ENCODE measurements at places on chromosomes 2 and 18. TPM values are rescaled to one million over a fixed set of nuclear protein-coding genes. Genes with fewer than 3 reads are reported as not detected.

VSNL1 gene
- total RNA-seq, result 7.4 TPM

DCC gene
- 0.10 TPM for total RNA-seq

SPHKAP gene
- total RNA-seq, result 0.10 TPM

- H3K36me3 ChIP-seq, result no peaks in the 10 kb centered on the region
- no peaks in the 10 kb centered on the region for H3K4me1 ChIP-seq
- H3K27me3 ChIP-seq, result no peaks in the 10 kb centered on the region
- no peak for DNase-seq
- no peak overlapping the region for H3K27ac ChIP-seq
- H3K4me3 ChIP-seq, result no peak overlapping the region
Measured at GRCh38 chr2:54834721-54835120, 111.3 kb downstream of the EML6 start.

DNA sequence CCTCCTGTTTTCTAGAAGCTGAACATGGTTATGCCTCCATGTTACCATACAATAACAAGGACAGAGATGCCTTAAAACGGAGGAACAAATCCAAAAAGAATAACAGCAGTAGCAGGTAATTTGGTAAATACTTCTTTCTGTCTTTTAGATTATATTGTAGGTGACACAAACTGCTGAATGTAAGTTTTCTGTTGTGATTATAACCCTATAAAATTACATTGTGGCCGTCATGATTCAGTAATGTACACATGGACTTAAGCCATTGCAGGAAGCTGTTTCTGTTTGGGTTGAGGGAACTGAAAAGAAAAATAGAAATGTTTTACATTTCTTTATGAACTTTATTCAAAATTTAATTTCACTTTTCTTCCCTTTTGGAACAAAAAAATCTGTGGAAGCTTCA is 1.2 kb downstream of the MXD1 start:
- peak overlapping the region; percentile 89 for H3K27ac ChIP-seq
- H3K4me3 ChIP-seq, result peak overlapping the region; percentile 87
- no peaks in the 10 kb centered on the region for H3K27me3 ChIP-seq
- no peak for DNase-seq

DNA sequence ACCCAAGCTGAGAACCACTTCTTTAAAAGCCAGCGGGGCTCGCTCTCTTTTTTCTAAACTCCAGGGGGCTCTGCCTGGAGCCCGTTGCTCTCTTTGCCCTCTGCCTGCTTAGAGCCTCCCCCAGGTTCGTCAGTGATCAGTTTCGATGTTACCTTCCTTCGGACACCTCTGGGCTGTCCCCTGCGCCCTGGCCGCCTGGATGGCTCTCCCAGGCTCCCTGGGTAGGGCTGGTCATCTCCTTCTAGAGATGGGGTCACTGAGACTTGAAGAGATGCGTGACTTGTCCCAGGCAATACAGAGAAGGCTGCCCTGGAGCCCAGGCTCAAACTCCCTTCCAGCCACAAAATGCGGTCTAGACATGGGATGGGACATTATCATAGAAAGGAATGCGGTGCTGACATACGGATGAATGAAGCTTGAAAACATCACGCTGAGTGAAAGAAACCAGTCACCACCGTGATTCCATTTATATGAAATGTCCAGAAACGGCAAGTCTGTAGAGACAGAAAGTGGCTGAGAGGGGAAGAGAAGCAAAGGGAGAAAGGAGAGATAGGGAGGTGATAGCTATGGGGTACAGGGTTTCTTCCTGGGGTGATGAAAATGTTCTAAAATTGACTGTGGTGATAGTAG is 14.6 kb downstream of the KCNF1 start:
- H3K4me3 ChIP-seq, result no peak overlapping the region
- no peaks in the 10 kb centered on the region for H3K27me3 ChIP-seq
- H3K27ac ChIP-seq, result no peak overlapping the region
- H3K36me3 ChIP-seq, result no peaks in the 10 kb centered on the region

GRCh38 chr2:215850380-215850779 is 163.0 kb downstream of the MREG start:
- DNase-seq, result no peak
- H3K4me3 ChIP-seq, result no peak overlapping the region
- H3K4me1 ChIP-seq, result no peaks in the 10 kb centered on the region
- no peaks in the 10 kb centered on the region for H3K36me3 ChIP-seq
- H3K27ac ChIP-seq, result no peak overlapping the region

DNA sequence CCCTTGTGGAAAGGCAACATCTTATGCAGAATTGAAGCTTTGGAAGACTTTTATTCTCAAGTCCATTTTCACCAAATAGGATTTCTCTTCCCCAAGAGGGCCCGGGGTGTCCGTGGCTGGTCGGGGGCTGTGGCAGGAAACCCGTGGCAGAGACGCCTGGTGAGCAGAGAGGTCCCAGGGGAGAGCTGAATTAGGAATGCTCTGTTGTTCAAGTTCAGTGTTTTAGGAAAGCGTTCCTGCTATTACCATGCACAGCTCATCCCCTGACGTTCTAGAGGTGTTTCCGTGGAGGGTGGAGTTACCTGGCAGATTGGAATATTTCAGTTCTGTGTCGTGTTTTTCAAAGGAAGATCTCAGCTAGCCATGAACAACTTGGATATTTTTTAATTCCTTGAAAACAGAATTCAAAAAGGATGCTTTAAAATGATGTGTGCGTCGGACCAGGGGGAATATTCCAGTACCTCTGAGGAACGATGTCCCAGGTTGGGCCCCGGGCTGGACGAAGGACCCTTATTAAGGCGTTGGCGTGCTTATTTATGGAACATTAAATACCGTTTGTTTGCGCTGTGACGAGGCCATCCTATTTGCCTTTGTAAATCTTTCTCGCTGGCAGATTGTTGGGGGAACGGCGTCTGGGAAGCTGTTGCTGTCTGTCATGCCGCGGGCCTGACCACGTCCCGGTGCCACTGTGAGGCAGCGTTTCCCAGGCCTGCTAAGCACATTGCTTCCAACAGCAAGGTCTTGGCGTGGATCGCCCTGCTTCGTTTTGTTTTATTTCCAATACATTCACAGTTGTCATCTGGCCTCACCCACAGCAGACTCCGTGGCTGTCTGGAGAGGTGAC is 8.2 kb downstream of the NFATC1 start:
- no peaks in the 10 kb centered on the region for H3K36me3 ChIP-seq
- no peak overlapping the region for H3K4me3 ChIP-seq
- peak overlapping the region; percentile 26 for H3K27ac ChIP-seq
- no peak for DNase-seq
- H3K27me3 ChIP-seq, result peaks cover 9% of the 10 kb centered on the region

DNA sequence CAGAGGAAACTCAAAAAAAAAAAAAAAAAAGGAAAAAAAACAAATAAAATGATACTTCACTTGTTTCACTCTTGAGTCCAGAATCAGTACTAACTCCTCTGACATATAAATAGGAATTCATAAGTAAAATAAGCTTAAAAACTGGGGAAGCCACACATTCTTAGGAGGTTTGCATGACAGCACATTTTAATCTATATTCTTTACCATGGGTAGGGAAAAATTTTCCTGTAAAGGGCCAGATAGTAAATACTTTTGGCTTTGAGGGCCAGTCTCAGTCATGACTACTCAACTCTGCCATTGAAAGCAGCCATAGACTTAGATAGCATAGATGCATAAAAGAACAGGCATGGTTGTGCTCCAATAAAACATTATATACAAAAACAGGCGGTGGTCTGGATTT is 145.2 kb downstream of the BCL11A start:
- H3K36me3 ChIP-seq, result no peaks in the 10 kb centered on the region
- DNase-seq, result no peak
- no peaks in the 10 kb centered on the region for H3K4me1 ChIP-seq
- H3K27me3 ChIP-seq, result no peaks in the 10 kb centered on the region
- no peak overlapping the region for H3K27ac ChIP-seq

GRCh38 chr2:161486111-161486510 is 70.0 kb downstream of the TBR1 start:
- H3K4me1 ChIP-seq, result no peaks in the 10 kb centered on the region
- no peaks in the 10 kb centered on the region for H3K27me3 ChIP-seq
- DNase-seq, result no peak
- H3K27ac ChIP-seq, result no peak overlapping the region

DNA sequence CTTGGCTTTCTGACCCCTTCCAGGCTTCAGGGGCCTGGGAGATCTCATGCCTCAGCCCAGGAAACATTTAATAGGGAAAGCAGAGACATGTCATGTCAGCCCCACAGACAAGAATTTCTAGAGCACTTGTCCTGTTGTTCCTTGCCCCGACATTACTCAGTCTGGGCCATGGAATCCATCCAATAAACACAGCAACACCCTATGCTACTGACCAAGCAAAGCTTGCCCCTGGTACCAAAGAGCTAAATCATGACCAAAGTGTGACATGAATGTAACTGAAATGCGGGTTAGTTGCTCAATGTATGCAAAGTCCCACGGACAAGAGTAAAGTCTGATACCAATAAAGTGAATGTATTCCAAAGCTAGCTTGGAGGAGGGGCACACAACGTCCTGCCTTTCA is 35.1 kb downstream of the EHD3 start:
- no peaks in the 10 kb centered on the region for H3K36me3 ChIP-seq
- no peaks in the 10 kb centered on the region for H3K27me3 ChIP-seq
- no peak for DNase-seq
- no peak overlapping the region for H3K4me3 ChIP-seq
- no peaks in the 10 kb centered on the region for H3K4me1 ChIP-seq

GRCh38 chr2:217270485-217271121 is 410.7 kb upstream of the TNP1 start:
- H3K4me3 ChIP-seq, result no peak overlapping the region
- no peak for DNase-seq
- no peaks in the 10 kb centered on the region for H3K27me3 ChIP-seq
- no peaks in the 10 kb centered on the region for H3K4me1 ChIP-seq
- H3K36me3 ChIP-seq, result no peaks in the 10 kb centered on the region

DNA sequence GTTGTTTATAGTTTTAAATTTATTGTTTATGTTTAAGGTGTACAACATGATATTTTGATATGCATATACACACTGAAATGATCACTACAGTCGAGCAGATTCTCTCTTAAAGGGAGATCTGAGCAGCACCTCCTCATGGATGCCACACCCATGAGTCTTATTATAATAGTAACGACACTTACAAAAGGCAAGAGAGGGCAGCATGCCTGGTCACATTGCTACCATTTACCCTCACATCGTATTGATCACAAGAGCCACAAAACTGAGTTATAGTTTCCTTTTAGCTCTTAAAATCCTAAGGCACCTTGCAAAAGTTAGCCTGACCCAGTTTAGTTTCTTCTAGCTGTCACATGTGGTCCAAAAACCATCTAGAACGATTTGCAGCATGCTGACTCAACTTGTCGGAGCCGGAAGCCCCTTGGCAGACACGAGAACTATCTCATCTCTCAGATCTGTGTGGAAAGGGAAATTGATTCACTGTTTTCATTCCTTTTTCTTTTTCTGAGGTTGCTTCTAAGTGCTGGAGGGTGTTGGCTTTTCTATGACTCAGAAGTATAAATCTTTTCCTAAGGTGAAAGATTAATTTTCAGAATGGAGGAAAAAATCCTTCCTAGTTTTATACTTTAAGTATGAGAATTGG is 85.3 kb downstream of the CDC42EP3 start:
- H3K4me3 ChIP-seq, result no peak overlapping the region
- no peaks in the 10 kb centered on the region for H3K27me3 ChIP-seq
- H3K27ac ChIP-seq, result peak overlapping the region; percentile 79
- DNase-seq, result peak; percentile 44

- H3K4me1 ChIP-seq, result no peaks in the 10 kb centered on the region
- no peaks in the 10 kb centered on the region for H3K27me3 ChIP-seq
- DNase-seq, result no peak
- no peak overlapping the region for H3K4me3 ChIP-seq
- no peak overlapping the region for H3K27ac ChIP-seq
Measured at GRCh38 chr2:168439536-168439935, 16.5 kb upstream of the CERS6 start.

DNA sequence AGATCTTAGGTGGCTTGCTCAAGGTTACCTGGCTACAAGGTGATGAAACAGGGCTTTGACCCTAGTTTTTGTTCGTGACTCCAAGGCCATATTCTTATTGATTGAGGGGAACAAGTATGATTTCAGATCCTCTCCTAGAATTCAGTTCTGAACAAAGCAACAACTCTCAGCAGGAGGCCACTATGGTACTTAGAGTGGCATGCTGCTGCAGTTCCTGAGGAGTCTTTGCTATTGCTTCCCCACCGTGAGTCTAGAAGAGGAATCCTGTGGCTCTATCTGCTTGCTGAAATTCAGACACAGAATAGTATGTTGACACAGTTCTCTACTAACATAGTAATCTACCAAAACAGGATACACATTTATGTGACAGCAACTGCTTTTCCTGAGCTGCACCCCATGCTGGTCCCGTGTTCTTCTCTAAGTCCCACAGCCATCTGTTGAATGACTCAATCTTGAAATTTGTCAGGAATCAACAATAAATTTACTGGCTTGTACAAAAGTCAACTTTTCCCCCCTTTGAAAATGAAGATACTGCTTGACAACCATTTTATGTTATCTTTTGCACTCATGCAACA is 4.1 kb downstream of the TGFBRAP1 start:
- no peaks in the 10 kb centered on the region for H3K27me3 ChIP-seq
- DNase-seq, result no peak
- no peak overlapping the region for H3K27ac ChIP-seq
- H3K36me3 ChIP-seq, result no peaks in the 10 kb centered on the region
- H3K4me1 ChIP-seq, result peaks cover 11% of the 10 kb centered on the region

DNA sequence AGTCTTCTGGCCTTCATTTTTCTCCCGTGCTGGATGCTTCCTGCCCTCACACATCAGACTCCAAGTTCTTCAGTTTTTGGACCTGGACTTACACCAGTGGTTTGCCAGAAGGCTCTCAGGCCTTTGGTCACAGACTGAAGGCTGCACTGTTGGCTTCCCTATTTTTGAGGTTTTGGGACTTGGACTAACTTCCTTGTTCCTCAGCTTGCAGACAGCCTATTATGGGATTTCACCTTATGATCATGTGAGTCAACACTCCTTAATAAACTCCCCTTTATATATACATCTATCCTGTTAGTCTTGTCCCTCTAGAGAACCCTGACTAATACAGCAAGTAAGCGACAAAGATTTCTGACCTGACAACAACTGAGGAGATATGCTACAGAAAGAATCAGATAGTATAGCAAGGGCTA is 7.2 kb downstream of the CDC42EP3 start:
- H3K27ac ChIP-seq, result no peak overlapping the region
- no peak for DNase-seq
- H3K36me3 ChIP-seq, result no peaks in the 10 kb centered on the region
- H3K4me1 ChIP-seq, result peaks cover 3% of the 10 kb centered on the region
- H3K27me3 ChIP-seq, result no peaks in the 10 kb centered on the region
- H3K4me3 ChIP-seq, result no peak overlapping the region

- H3K4me3 ChIP-seq, result no peak overlapping the region
- no peaks in the 10 kb centered on the region for H3K4me1 ChIP-seq
- no peaks in the 10 kb centered on the region for H3K36me3 ChIP-seq
Measured at GRCh38 chr2:150135223-150135883, 352.1 kb downstream of the RND3 start.

GRCh38 chr18:35605686-35606417 is 24.3 kb downstream of the GALNT1 start:
- no peaks in the 10 kb centered on the region for H3K27me3 ChIP-seq
- H3K36me3 ChIP-seq, result no peaks in the 10 kb centered on the region
- no peak overlapping the region for H3K4me3 ChIP-seq
- no peak overlapping the region for H3K27ac ChIP-seq
- H3K4me1 ChIP-seq, result peaks cover 6% of the 10 kb centered on the region
- DNase-seq, result no peak

All from colonic mucosa (tissue), 4 donors.